ENCODE measurements at places on chromosomes 3 and 15.

GRCh38 chr3:53862241-53862640, 15.9 kb downstream of the IL17RB start:
- no peak for DNase-seq

GRCh38 chr3:105174017-105174615, 192.6 kb upstream of the ALCAM start:
- no peak for DNase-seq

- no peak for DNase-seq
These were observed 39.1 kb upstream of the GATM start for GRCh38 chr15:45417303-45417950.

- DNase-seq = peak; percentile 43
These were observed 178.8 kb downstream of the NSMCE3 start for GRCh38 chr15:29090617-29091466.

- no peak for DNase-seq
These were observed 49.5 kb downstream of the CYP11A1 start for GRCh38 chr15:74317820-74318375.

GRCh38 chr15:57649138-57649537, 57.4 kb upstream of the POLR2M start:
- DNase-seq = no peak

All from activated CD4-positive, alpha-beta T cell treated with anti-CD3 and anti-CD28 coated beads, Interleukin-2, amount 50 U/mL, for 4 hours (primary cell).